ENCODE measurements at places on chromosomes 3 and 15. TPM values are rescaled to one million over a fixed set of nuclear protein-coding genes. Genes with fewer than 3 reads are reported as not detected.
A peak's percentile ranks its signal among the peaks of the same experiment; 100 is the strongest.

Gene PCSK6
- 0.26 TPM for total RNA-seq

Gene C3orf49
- not detected for total RNA-seq

DNA sequence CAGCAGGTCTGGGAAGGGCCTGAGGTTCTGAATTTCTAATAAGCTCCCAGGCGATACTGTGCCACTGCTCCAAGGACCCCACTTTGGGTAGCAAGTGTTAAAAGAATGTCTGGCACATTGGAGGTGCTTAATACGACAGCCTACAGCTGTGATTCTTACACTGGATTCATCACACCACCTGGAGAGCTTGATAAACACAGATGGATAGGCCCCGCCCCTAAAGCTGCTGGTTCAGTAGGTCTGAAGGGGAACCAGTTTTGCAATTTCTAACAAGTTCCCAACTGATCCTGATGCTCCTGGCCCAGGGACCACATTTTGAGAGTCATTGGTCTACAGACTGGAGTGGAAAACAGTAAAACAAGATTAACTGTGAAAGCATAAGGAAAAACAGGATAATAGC lies 124.8 kb upstream of the ST8SIA2 start:
- no peak for DNase-seq

DNA sequence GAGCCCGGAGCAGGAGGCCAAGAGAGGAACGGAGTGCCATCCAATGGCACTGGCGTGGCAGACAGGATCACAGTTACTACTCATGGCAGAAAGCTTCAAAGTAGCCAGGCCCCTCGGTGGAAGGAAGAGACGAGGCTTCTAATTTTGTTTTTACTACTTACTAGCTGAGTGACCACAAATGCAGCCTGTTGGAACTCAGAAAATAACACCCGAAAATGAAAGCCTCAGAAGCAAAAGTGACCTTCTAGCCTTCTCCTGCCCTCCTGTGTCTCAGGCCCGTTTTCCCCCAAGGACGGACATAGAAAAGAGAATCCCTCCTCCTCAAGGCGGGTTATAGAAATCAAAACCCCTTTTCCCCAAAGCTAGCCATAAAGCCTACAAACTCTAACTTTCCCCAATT lies 9.9 kb upstream of the STRA6 start:
- no peak for DNase-seq

DNA sequence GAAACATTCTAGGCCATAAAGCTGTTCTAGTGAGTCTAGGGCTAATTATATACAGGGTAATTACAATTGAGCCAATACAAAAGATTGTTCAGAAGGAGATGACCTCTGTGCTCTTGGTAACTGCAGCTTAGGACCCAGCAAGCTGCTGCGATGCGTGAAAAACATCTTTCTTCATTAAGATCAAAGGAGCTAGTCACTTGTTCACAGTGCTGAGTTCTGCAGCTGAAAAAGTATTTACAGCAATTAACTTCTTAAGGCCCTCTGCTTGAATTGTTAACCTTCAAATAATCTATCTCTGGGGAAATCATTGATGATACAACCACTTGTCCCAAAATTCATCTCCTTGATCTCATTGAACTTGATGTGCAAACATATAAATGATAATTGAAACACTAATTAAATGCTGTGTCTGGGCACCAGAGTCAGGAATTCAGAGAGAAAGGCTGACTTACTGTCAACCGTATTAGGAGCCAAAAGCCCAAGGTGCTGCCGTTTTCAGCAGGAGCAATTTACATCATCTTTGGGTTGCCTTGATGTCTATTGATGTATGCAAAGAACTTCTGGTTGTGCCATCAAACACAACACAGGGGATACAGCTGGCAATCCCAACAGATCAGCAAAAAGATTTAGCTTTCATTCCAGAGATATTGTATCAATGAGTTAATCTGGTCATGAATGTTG lies 213.0 kb downstream of the NECTIN3 start:
- no peak for DNase-seq

Gene CRYBG3
- total RNA-seq = 21.3 TPM

Gene FBXW12
- not detected for total RNA-seq

GRCh38 chr3:129119365-129120100 lies 2.1 kb downstream of the RAB43 start:
- no peak for DNase-seq

Gene OSBPL10
- 17.3 TPM for total RNA-seq

Gene SPSB4
- total RNA-seq = not detected

GRCh38 chr3:4829031-4829394 lies 150.2 kb upstream of the BHLHE40 start:
- DNase-seq = no peak

Gene FAM107A
- 9.6 TPM for total RNA-seq

Gene TICRR
- total RNA-seq = 9.2 TPM

- no peak for DNase-seq
Measured at GRCh38 chr15:41969851-41970431, 2.4 kb downstream of the EHD4 start.

Gene POMGNT2
- 6.5 TPM for total RNA-seq

GRCh38 chr3:58798312-58798711 lies 131.7 kb upstream of the FAM3D start:
- DNase-seq = no peak

DNA sequence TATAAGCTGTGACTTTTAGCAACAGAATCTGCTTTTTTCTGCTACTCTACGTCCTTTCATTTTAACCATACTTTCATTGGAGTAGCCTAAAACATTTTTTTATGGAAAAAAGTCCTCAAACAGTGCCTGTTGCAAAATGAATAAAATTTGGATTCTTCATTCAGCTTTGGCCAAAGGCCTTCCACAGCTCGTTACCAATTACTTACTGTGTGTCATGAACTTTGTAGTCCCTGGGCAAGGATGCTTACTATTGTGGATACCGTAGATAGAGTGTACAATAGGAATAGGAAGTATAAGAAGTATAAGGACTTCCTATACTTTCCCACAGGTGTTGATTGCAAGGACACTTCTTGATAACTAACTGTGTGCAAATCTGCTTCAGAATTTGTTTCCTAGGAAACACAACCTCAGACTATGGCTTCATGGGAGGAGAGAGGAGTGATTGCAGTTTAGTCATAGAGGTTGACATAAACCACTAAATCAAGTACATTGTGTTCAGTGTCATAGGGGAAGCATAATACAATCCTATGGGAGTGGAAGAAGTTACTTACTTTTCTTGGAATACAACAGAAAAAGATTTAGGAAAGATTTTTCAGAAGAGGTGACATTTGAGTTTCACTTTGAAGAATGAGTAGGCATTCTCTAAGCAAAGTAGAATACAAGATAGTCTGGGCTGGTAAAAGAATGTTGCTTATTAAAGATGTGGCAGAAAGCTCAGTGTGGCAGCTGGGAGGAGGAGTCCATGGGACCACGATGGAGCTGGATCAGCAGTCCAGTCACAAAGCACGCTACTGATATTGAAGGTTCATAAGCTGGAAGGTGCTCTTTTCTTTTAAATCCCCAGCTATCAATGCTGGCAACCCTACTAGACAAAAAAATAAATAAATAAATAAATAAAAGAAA lies 309.7 kb upstream of the TPRG1 start:
- DNase-seq = no peak

DNA sequence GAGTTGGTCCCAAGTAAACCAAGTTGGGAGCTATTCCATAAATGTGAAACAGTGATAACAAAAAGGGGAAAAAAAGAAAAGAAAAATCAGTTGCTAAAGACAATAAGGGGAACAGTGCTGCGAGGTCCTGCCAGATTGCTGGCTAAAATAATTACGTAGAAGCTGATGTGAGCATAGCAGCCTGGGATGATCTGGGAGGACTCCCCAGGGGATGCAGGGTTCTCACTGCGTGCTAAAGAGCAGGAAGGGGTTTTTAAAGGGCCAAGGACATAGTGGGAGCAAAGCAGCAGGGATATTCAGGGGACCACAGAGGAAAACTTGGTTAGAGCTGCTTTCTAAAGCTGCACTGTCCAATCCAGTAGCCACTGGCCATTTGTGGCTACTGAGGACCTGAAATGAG lies 133.0 kb upstream of the UMPS start:
- DNase-seq = no peak

DNA sequence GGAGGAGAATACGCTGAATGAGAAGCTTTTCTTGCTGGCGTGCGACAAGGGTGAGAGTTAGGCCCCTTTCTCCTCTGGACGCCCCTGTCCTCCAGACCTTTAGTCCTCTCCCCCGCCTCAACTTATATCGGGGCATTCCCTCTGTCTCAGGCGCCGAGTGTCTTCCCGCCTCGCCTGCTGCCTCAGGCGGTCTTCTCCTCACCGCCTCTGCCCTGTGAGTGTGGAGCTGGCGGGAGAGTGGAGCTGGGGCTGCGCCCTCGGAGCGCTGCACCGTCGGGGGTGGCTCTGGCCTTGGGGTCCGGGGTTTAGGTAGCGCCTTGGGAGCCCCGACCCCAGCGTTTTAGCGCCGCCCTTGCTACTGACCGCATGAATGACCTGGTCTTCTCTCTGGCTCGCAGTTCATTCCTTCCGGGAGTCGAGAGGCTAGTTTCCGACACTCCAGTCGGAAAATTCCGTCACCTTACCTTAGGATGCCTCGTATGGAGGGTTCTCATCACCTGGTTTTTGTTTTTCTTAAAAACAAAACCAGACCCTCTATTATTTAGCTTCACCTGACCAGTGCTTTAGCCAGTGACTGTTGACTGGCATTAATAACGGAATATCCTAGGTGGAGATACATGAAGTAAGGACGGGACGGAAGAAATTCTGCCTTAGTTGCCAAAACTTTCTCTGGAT lies 985 bp downstream of the TRPC1 start:
- no peak for DNase-seq

Gene LACTB
- 22.4 TPM for total RNA-seq

- no peak for DNase-seq
Measured at GRCh38 chr3:125212509-125213363, at the start of gene SLC12A8. Gene SLC12A8, minus strand, starts transcription at chr3:125212748. Its CDS starts 1,399 bp downstream, at chr3:125211349.

Gene A4GNT
- total RNA-seq = not detected

- no peak for DNase-seq
Measured at GRCh38 chr3:189292667-189293484, 121.1 kb downstream of the TPRG1 start.

- DNase-seq = no peak
Measured at GRCh38 chr15:55928955-55929354, 64.5 kb downstream of the NEDD4 start.

GRCh38 chr3:146325170-146325569 lies 74.3 kb upstream of the PLSCR4 start:
- DNase-seq = no peak

GRCh38 chr3:159252772-159253384 lies 451.0 kb downstream of the MFSD1 start:
- DNase-seq = peak; percentile 39

GRCh38 chr3:29429055-29429679 lies 148.3 kb downstream of the RBMS3 start:
- no peak for DNase-seq

GRCh38 chr3:124707656-124708062 lies 22.6 kb upstream of the UMPS start:
- DNase-seq = no peak

DNA sequence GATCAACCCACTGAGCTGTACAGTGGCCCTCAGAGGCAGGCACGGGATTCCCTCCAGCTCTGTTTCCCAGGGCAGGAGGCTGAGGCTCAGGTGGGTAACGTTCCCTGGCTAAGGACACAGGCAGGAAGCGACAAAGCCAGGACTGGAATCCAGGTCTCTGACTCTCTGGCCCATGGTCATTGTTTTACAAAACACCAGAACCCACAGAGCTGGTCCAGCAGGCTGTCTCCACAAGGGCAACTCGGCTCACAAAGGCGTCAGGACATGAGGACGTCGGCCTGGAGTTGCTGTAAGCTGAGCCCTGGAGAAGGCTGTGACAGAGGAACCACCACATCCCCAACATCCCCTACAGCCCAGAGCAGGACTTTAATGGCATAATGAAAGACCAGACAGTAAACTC lies 30.7 kb downstream of the NUP210 start:
- no peak for DNase-seq

- DNase-seq = no peak
Measured at GRCh38 chr3:133896002-133896761, 500 bp upstream of the RAB6B start.

DNA sequence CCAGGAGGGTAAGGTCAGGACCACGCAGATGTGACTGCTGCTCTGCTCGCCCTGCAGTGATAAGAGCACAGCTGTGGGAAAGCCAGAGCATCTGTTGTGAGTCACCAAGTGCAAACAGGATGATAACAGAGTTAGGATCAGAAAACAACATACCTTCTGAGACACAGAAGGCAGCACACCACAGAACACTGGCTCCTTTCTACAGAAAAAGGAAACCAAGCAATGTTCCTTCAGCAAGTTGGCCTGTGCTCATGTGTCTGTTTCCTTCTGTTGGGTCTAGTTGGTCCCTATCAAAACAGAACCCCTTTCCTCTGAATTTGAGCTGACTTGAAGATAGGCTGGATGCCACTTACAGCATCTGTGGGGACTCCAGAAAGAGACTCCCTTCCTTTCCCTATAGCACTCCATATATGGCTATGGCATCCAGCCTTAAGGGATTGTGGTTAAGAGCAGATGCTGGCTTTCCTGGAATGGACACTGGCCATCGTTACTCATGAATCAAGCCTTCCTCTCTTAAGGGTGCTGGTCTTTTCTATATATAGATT lies 440.7 kb upstream of the THBS1 start:
- peak; percentile 100 for DNase-seq

Gene GABRG3
- total RNA-seq = not detected

All from pulmonary artery endothelial cell (primary cell).